ENCODE measurements at places on chromosomes 1 and 21.

- no peak for DNase-seq
Observed at GRCh38 chr1:10634428-10635084, 159.8 kb downstream of the PEX14 start.

GRCh38 chr1:175209493-175209921 is 16.9 kb upstream of the KIAA0040 start:
- no peak for DNase-seq

- no peak for DNase-seq
Observed at GRCh38 chr1:114466334-114467014, 44.5 kb downstream of the TRIM33 start.

DNA sequence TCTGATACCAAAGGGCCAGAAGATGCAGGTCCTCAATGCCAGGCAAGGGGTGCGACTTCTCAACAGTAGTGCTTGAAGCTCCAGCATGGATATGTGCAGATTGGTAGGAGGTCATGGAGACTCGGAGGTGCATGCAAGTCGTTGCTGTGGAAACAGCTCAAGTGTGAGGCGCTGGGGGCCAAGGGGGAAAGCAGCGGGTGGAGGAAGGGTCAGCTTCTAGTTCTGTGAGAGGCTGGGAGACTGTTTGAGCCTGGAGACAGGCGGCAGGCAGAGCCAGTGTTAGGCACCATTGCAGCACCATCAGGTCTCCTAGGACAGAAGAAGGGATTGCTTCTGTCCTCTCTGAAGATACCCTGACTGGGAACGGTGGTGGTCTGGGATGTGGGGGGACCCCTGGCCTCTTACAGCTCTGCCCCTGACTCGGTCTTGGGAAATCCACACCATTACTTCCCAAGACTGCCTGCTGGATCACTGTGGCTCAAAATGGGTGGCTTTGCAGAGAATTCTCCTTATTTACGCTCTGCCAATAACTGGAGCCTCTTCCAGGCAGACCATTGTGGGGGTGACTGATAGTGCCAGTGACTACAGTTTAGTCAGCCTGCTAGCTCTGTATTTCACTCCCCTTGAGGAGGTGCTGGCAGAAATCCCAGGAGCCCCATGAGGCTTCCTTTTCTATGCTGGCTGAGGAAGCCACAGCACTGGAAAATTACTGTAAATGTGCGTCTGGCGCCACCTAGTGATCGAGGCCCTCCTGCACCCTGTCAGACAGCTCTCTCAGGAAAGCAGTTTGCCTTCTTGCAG is 46.3 kb upstream of the VANGL1 start:
- peak; percentile 39 for DNase-seq

Measured in stimulated activated CD8-positive, alpha-beta memory T cell treated with anti-CD3 and anti-CD28 coated beads, Interleukin-12 subunit alpha, Interleukin-12 subunit beta, amount 100 ng/mL, for 1 hour (primary cell).